ENCODE measurements at places on chromosomes 7 and 10.

- DNase-seq = no peak
Observed at GRCh38 chr7:24706211-24707170, 50.8 kb downstream of the GSDME start.

- DNase-seq = no peak
Observed at GRCh38 chr10:125151553-125152449, 8.6 kb downstream of the CTBP2 start.

GRCh38 chr7:151795168-151795811 is 81.6 kb downstream of the PRKAG2 start:
- DNase-seq = no peak

DNA sequence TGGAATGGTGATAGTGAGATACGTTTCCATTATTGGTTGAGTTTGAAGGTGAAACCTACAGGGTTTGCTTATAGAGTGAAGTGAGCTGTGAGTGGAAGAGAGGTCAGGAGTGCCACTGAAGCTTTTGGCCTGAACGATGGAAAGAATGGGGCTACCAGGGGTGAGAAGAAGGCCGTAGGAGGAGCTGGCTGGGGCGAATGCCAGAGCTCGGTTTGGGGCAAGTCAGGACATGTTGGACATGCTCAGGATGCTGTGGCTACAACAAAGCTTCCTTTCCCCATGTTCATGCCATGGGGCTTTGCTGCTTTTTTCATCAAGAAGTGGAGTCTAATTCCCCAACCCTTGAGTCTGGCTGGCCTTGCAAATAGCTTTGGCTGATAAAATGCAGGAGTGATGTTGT is 253.7 kb downstream of the GLRX3 start:
- DNase-seq = no peak
